ENCODE measurements at places on chromosomes 3 and 15. TPM values are rescaled to one million over a fixed set of nuclear protein-coding genes. Genes with fewer than 3 reads are reported as not detected.

DNA sequence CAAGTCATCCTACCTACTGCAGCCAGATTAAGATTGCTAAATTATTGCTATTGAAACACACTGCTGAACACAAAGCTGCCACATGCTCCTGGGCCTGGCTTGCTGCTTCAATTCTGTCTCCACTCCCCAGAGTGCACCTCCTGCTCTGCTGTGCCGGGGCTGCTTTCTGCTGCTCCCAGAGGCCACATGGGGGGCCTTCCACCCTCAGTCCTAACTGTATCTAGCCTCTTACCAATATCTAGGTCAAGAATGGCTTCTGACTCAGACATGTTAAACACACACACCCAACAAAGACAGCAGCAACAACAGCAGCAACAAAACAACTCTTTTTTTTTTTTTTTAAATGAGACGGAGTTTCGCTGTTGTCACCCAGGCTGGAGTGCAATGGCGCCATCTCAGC lies 33.0 kb downstream of the MYZAP start:
- DNase-seq: no peak

Gene THSD4
- total RNA-seq: 67.3 TPM

GRCh38 chr3:24043985-24044384 lies 98.9 kb downstream of the NR1D2 start:
- DNase-seq: no peak

DNA sequence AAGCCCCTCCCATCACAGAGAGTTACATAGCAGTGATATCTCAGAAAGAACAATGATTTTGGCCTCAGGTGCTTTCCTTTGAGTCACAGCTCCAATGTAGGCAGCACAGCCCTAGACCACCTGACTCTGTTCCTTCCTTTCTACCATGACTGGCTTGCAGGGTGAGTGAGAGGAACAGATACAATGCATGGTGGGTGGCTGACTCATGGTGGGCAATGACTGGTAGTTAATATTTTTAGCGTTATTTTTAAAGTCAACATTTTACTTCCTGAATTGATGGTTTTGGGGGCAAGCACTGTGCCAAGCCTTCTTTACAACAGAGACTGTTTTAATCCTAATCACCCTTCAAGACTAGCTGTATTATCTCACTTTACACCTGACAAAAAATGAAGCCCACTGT lies 32.8 kb upstream of the ST3GAL6 start:
- DNase-seq: no peak

DNA sequence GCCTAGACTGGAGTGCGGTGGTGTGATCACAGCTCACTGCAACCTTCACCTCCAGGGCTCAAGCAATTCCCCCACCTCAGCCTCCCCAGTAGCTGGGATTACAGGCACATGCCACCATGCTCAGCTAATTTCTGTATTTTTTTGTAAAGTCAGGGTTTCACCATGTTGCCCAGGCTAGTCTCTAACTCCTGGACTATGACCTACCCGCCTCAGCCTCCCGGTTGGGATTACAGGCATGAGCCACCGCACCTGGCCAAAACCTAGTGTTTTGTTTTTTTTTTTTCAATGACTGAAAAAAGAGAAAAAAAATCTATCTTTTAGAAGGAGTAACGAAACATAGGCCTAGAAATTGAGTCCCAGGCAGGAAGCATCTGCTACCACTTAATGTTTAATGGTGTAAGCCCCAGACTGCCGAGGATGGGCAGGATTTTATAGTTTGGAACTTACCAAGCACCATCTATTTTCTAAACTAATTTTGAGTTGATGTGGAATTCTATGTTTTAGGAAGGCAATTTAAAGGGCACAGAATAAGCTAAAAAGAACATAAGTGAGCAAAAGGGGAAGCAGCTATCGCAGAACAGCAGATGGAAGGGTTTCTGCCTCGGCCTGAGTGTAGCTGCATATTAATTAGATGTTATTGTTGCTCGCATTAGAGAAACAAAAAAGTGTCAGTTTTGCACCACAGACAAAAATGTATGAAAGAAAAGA lies 24.2 kb upstream of the CA12 start:
- no peak for DNase-seq

Gene C3orf62
- 3.8 TPM for total RNA-seq

GRCh38 chr3:188396251-188396650 lies 242.3 kb downstream of the LPP start:
- no peak for DNase-seq

Gene ZNF502
- 3.5 TPM for total RNA-seq

DNA sequence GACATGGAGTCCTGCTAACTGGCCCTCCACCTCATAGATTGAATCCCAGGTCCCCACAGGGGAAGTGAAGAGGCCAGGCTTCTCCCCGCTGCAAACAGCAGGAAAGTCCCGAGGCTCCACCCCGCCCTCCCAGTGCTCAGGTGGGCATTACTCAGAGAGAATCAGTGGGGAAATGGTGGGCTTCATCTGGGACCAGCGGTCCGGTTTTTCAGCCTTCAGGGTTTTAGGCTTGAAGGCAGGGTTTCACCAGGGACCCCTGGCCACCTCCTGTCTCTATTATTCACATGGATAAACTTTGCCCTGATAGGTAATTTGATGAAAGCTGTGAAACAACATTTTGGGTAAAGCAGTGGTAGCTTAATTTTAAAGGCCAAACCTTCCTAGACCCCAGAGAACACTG lies 31.3 kb downstream of the MKRN3 start:
- DNase-seq: no peak

DNA sequence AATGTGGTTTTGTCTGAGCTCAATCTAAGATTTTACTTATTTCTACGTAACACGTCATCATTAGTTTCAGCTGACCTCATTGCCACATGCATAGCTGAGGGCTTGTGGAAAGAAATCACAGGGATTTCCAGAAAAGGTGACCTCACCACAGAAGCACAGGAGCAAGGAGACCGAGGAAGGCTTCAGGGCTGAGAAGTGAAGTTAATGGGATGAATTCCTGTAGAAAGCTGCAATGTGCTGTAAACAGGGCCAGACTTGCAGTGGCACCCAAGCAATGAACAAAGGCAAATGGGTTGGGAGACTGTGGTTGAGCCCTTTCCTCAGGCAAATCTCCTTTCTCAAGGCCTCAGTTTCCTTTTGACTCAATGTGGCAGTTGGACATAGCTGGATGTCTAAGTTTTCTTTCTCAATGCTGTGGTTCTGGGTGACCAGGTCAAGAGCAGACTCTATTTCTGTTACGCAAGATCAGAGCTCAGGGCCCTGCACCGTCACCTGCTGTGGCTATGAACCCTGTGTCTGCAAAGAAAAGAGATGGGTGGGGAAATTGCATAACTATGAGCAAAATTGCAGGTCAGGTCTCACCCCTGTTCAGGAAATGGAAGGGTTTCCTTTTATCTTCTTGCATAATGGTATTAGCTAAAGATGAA lies 252.2 kb upstream of the TBL1XR1 start:
- DNase-seq: no peak

Gene DPPA4
- not detected for total RNA-seq

DNA sequence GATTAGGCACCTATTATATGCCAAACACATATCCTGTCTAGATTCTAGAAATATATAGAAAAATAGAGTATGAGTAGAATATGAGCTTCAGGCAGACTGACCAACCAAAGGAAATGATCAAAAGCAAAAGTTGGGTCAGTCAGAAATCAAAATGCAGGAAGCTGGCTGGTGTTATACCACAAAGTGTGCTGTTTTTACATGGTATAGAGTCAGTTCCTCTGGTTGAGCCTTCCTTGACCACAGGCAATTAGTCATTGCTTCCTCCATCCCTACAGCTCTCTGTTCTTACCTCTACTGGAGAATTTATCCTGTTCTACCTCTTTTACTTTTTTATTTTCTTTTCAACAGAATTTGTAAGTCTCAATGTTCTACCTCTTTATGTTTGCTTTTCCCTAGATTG lies 149.8 kb downstream of the TMCO5A start:
- DNase-seq: no peak

GRCh38 chr3:107662586-107662985 lies 139.8 kb downstream of the BBX start:
- no peak for DNase-seq

DNA sequence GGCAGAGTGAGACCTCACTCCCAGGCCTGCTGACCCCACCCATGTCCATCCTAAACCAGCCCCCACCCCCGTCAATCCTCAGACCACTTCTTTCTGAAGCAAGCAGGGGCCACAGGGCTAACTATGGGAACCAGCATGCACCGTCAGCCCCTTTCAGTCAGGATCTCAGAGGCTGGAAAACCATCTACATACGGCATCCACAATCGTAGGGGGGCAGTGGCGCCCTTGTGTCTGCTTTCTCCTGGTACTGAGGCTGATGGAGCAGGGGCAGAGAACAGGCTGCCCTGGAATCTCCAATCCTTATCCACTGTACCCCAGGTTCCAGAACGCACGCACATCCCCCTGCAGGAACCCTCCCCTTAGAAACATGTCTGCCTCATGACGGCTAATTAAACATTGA lies 56.6 kb downstream of the XXYLT1 start:
- DNase-seq: peak; percentile 18

GRCh38 chr15:41284427-41285177 lies 47.8 kb downstream of the OIP5 start:
- DNase-seq: no peak

- no peak for DNase-seq
Observed at GRCh38 chr3:137471558-137472204, 292.4 kb upstream of the SOX14 start.

DNA sequence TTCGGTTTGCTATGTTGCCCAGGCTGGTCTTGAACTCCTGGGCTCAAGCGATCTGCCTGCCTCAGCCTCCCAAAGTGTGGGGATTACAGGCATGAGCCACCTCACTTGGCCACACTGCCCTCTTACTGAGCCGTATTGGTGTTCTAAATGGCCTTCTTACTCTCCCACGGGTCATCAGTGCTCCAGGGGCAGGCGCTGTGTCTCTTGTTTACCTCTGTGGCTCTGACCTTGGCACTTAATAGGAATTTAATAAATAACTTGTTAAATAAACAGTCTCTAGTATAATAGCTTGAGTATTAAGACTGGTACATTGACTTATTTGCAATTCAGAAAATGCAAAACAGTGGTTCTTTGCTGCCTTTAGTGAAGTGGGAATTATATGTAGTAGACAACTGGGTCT lies 13.7 kb downstream of the FLNB start:
- no peak for DNase-seq

Gene GOLGA8S
- 0.71 TPM for total RNA-seq

Gene HYPK
- 9.6 TPM for total RNA-seq

DNA sequence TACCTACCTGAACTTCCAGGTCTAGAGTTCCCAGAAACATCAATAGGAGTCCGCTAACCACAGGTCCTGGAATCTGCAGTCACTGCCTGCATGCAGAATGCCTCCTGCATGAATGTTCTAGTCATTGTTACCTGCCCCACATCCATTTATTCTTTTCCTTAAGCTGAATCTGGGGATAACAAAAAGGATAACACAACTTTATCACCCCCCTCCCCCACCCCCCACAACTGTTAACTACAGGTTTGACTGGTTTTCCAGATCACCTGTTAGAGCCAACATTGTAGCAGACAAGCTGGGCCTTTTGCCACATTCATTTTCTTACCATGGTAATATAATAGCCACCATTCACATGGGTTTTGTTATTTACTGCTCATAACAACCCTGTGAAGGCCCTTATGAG lies 4.6 kb upstream of the CTSH start:
- no peak for DNase-seq

- no peak for DNase-seq
Observed at GRCh38 chr3:4719046-4719501, 225.9 kb downstream of the ITPR1 start.

DNA sequence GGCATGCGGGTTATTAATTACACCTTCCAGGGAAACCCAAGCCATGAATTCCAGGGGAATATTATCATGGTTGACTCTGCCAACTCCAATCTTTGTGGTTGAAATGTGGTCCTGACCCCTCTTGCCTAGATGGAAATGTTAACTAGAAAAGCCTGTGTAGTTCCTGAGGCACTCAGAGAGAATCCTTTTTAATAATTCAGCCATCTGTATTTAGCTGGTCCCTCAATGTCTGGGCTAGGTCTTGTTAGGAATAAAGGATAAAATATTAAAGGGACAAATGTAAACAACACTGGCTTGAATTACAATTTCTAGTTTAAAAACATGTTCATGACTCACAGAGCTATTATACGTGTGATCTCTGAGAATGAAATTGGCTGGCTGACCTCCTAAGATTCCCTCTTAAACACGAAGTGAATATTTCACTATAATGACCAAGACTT lies 435.2 kb upstream of the SUCLG2 start:
- DNase-seq: no peak

Gene GOLGA8M
- total RNA-seq: 3.0 TPM

Gene CSTA
- 4.1 TPM for total RNA-seq

Gene SEMA3F
- total RNA-seq: 15.2 TPM

Gene CPB1
- total RNA-seq: 0.62 TPM

GRCh38 chr3:193231201-193231600 lies 9.8 kb upstream of the PLAAT1 start:
- DNase-seq: no peak

Gene SH3GL3
- 4.1 TPM for total RNA-seq

Gene CCR8
- not detected for total RNA-seq

- peak; percentile 23 for DNase-seq
Observed at GRCh38 chr15:82952158-82953081, at the start of gene HOMER2. Gene HOMER2, minus strand, starts transcription at chr15:82952720. Its CDS starts 185 bp downstream, at chr15:82952535.

DNA sequence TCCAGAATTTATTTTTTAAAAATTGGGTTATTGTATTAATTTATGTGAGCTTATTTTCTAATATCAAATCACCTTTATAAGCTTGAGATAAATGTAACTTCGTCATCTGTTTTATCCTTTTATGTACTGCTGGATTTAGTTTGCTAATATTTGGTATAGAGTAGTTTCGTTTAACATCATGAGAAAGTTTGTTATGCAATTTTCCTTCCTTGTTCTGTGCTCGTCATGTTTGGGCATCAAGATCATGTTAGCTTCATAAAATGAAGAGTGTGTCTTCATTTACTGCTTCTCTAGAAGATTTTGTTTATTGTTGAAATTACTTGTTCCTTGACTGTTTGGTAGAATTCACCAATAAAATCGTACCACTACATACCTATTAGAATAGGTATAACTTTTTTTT lies 262.1 kb upstream of the SATB1 start:
- no peak for DNase-seq

Gene MAP6D1
- total RNA-seq: 1.0 TPM

GRCh38 chr15:68677996-68678395 lies 99.2 kb downstream of the CORO2B start:
- DNase-seq: no peak

- DNase-seq: peak; percentile 41
Observed at GRCh38 chr3:3800080-3800455, 837 bp downstream of the LRRN1 start.
